ENCODE measurements at places on chromosomes 16 and 17.

GRCh38 chr16:10579965-10580882, at the start of gene EMP2:
TSS of gene EMP2 (minus strand) at chr16:10580598. CDS start at chr16:10547617, 32,981 bp downstream.
- no peak for DNase-seq

DNA sequence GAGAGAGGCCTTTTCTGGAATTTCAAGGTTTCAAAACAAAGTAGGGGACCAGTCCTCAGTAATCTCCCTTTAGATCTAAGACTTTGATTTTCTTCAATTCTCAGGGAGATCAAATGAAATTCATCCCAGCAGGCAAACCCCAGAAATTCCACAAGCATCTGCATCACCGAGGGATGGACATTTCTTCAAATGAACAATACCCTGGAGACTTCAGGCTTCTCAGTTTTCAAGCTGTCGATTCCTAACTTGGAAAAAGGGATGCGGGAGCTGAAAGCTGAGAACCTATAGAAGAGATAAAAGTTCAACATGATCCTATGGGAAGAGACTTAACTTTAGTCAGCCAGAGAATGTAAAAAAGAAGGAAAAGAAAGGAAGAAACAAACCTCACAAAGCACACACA, 296.9 kb upstream of the CDH5 start:
- no peak for DNase-seq

DNA sequence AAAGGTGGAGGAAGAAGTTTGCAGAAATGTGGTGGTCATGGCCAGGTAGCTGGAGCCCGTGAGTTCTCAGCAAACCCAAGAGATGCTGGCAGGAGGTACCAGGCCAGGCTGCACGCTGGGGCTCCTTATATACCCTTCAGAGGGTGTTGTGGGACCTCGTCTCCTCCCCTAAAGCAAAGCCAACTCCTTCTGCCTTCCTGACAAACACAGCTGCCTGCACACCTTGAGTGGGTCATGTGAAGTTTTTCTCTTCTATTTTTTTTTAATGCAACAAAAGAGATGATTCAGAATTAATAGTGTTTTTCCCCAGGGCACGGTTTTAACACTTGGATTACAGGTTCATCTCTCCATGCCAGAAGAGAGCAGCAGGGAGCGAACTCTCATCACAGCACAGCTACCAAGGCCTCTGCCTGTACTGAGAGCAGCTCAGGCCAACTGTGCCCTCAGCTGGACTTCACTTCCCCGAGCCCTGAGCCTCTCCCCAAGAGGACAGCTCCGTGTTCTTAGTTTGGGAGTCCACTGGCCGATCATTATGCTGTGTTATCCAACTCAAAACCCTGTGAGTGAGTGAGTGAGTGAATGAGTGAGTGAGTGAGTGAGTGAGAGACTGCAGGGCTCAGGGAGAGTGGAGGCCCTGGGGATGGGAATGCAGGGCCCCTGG, at the start of gene KRT15:
Gene KRT15, minus strand, starts transcription at position 102 of the 661 bp plus-strand sequence. Its CDS starts 63 bp downstream, at position 39.
- DNase-seq = no peak

- DNase-seq = no peak
Measured at GRCh38 chr17:1147664-1148063, 32.1 kb downstream of the ABR start.

DNA sequence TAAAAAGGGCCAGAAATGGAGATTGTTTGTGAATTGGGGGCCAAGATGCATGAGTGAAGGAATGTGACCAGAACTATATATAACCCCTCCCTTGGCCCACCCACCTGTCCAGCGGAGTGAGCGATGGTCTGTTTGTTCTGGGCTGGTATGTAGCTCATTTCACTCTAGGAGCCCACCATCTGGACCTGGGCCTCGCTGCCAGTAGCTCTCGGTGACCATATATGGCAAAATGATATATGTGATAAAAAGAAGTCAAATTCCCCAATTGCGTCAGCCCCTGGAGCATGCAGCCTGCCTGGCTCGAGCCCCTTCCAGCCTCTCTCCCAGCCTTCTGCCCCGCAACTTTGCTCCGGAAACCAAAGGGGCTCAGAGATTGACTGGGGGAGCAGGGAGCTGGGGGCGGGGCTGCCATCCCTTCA, 47.3 kb downstream of the CCDC42 start:
- no peak for DNase-seq

DNA sequence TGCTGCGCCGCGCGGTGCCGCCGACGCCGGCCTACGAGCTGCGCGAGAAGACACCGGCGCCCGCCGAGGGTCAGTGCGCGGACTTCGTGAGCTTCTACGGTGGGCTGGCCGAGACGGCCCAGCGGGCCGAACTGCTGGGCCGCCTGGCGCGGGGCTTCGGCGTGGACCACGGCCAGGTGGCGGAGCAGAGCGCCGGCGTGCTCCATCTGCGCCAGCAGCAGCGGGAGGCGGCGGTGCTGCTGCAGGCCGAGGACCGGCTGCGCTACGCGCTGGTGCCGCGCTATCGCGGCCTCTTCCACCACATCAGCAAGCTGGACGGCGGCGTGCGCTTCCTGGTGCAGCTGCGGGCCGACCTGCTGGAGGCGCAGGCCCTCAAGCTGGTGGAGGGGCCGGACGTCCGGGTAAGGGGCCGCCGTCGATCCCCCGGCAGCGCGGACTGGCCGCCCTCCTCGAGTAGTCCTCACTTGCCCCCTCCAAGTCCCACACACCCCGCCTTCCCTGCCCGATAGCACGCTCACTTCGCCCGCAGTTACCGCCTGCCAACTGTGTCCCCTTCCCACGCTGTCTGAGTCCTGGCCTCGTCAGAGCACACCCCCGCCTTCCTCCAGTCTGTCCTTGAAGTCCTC, 470 bp downstream of the MLYCD start:
- DNase-seq = peak; percentile 59

GRCh38 chr17:8846768-8847211, 20.7 kb downstream of the PIK3R6 start:
- no peak for DNase-seq

DNA sequence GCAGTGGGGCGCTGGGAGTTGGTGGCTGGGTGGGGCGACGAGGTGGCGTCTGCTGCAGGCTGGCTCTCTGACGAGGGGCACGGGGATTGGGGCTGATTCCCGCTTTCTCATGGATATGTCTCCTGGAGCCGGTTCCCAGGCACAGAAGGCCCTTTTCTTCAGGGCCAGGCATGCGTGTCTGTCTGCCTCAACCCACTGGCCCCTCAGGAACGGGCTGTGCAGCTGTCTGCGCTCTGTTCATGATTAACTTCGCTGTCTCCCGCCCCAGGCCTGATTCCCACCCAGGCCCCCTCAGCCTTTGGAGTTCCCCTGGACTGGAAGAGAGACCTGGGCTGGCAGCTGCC, 53.1 kb downstream of the RAP1GAP2 start:
- DNase-seq = no peak

GRCh38 chr17:32777436-32777835, 99.5 kb downstream of the MYO1D start:
- DNase-seq = no peak

GRCh38 chr17:40316571-40317344, 7.8 kb downstream of the RARA start:
- no peak for DNase-seq

DNA sequence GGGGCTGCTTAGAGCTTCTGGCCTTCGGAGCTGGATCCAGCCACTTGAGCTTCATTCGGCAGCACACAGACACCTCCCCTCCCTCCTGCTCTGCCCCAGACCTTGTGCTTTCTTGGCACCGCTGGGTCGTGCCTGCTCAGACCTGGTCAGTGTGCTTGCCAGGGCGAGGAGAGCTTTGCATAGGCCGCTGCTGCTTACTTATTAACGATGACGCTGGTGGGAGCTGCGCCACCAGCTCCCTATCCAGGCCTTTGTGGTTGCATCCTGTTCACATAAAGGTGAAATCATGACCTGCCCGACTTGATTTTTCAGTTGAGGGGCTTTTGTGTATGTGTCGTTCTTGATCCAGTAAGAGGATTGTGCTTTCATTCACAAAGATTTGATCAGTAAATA, 101.1 kb downstream of the MSI2 start:
- no peak for DNase-seq

GRCh38 chr16:73145166-73145880, 97.4 kb upstream of the ZFHX3 start:
- DNase-seq = no peak

DNA sequence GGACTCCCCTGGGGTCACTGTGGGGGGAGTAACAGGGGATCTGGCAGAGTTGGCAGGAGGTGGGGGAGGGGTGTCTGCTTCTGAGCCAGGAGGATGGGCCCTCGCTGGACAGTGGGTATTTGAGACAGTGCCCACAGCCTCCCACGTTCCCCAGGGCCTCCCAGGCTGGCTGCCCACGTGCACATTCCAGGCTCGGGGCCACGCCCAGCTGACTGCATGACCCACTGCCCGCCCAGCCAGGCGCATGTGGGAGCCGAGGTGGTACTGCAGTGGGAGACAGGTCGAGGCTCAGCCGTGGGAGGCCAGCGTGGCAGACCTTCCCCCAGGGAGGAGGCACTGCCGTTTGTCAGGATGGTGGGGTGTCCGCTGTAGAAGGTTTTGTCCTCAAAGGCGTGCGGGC, 38.8 kb downstream of the BAHCC1 start:
- no peak for DNase-seq

GRCh38 chr17:68701046-68701445, 99.9 kb upstream of the FAM20A start:
- DNase-seq = no peak

GRCh38 chr16:85851034-85851785, 47.8 kb upstream of the IRF8 start:
- no peak for DNase-seq

DNA sequence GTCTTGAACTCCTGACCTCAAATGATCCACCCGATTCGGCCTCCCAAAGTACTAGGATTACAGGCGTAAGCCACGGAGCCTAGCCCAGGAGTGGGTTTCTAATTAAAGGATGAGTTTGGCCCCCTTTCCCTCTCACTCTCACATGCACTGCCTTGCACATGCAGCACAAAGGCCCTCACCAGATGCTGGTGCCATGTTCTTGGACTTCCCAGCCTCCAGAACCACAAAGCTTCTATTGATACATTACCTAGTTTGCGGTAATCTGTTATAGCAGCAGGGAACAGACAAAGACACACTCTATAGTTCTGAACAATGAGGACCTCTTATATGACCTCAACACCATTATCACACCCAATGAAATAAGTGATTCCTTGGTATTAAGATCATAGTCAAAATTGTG, 17.9 kb upstream of the ITGAD start:
- no peak for DNase-seq

GRCh38 chr17:34412965-34413441, 50.0 kb upstream of the CCL1 start:
- no peak for DNase-seq
